ENCODE measurements at places on chromosomes 4 and X.

GRCh38 chr4:150244600-150244999 is 166.4 kb downstream of the DCLK2 start:
- DNase-seq, result no peak

DNA sequence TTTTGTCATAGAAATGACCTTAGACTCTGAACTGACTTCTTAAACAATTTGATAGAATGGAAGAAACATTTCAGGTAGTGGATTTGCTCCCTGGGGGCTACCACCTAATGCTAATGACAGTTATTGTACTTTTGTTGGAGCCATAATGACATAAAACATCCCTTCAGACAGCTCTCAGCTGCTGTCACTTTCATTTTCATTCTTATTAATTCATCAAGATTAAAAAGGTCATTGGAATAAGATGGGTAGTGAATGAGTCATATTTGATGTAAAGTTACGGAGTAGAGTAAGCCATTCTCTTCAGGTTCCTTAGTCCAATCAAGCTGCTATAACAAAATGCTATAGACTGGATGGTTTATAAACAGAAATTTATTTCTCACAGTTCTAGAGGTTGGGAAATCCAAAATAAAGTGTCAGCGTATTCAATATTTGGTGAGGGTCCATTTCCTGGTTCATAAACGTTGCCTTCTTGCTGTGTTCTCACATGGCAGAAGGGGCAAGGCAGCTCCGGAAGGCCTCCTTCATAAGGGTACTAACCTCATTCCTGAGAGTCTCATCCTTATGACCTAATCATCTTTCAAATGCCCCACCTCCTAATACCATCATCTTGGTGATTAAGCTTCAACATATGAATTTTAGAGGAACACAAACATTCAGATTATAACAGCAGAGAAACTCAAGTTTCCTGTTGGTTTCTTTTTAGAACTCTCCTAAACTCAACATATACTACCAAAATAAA is 268.5 kb downstream of the ARAP2 start:
- no peak for DNase-seq

DNA sequence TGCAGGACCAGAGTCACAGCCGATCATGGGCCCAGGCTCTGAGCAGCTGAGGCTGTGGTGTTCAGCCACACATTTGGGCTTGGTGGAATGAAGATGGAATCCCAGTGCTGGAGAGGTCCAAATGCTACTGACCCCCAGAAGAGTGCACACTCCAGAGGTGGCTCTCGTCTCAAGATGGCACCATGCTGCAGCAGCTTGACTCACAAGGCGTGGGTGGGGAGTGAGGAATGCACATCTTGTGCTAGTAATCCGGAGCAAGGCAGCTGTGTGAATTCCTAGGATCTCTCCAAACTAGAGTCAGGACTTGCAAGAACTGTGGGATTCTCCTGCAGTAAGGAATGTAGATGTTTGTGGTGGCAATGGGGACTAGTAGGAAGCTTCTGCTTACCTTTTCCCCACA is 28.7 kb downstream of the RAB28 start:
- DNase-seq, result no peak

- DNase-seq, result no peak
Observed at GRCh38 chr4:151484396-151485102, 75.6 kb downstream of the FHIP1A start.

- no peak for DNase-seq
Observed at GRCh38 chrX:9952300-9952699, 14.9 kb upstream of the CLDN34 start.

- DNase-seq, result no peak
Observed at GRCh38 chr4:94244829-94245185, 37.1 kb downstream of the SMARCAD1 start.

DNA sequence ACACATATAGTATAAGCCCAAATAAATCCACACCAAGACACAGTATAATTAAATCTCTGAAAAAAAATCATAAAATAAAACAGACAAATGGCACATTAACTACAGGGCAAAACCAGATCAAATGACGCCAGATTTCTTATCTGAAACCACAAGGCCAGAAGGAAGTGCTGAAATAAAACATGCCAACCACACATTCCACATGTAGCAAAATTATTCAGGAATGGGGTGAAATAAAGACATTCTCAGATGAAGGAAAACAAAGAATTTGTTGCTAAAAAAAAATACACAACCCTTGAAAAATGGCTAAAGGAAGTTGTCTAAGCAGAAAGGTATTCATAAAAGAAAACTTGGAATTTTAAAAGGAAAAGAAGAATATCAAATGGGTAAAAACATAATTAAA is 4.5 kb upstream of the DCAF12L1 start:
- no peak for DNase-seq

DNA sequence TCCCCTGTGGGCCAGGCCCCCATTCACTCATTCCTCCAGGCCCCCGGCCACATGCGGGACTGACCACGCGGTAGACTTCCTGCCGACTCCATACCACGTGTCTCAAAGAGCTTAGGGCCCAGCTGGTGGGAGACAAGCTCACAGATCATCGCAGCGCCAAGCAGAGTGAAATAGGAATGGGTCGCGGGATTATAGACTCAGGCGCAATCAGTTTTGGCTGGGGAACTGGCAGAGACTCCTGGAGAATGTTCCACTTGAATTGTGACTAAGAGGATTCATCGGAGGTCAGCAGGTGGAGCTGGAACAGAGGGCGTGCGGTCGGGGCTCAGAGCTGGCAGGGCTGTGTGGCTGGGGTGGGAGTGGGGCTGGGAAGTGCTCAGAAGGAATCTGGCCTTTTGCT is 15.6 kb downstream of the ATP2B3 start:
- no peak for DNase-seq

DNA sequence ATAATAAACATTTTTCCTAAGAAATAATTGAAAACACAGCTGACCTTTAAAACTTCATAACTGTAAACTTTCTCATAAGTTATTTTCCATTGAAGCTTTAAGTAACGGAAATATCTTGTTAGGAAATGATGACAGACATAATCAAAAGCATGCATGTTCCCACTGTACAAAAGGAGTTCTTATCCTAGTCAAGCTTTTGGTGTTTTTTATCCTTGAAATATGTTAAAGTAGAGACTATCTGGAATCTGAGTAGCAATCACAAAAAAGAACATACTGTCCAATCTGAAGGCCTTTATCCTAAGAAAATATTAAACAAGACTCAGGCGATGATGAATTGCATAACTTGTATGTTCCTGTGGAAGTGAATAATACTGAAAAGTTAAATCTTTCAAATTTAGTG is 14.4 kb downstream of the GEMIN8 start:
- DNase-seq, result no peak

DNA sequence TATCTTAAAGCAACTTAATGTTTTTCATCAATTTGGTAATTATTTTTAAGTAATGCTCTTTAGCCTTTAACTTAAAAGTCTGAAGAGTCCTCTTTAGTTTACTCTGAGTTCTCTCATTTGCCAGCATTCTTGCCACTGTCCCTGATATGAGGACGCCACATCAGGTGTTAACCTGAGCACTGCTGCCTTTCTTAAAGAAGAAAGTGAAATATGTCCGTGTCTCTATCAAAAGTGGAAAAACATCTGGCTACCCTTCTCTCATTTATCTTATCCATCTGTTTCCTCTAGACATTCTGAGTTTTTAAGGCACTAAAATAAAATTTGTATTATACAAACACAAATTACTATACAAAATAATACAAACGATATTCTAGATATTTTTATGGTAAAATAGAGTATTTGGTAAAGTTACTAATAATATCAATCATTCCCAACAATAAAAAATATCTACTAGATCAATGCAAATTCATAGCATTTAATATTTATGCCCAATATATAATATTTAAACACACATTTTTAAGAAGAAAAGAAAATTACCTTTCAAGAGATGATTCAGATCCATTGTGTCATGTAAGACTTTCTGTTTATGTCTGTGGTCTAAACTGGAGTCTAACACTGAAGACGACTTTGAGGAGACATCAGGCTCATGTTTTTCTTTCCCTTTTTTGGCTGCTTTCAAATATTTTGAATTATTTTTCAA is 14.0 kb downstream of the CFAP97 start:
- DNase-seq, result no peak

GRCh38 chr4:92516450-92516849 is 212.7 kb downstream of the GRID2 start:
- DNase-seq, result no peak

GRCh38 chr4:80324171-80324570 is 11.4 kb upstream of the CFAP299 start:
- no peak for DNase-seq

DNA sequence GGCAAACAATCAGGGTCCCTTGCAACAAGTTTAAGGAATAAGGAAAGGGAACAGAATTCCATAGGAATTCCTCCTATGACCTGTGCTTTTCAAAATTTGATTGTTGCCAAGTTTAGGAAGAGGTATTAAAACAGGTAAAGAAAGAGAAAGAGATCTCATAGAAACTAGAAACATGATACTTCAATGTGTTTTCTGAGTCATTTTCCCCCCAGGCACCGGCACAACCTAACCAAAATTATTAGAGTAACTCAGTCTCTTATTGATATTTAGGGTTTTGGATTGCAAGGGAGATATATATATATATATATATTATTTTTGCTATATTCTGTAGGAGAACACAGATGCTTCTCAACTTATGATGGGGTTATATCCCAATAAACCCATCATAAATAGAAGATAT is 278.0 kb upstream of the DKK2 start:
- DNase-seq, result no peak

DNA sequence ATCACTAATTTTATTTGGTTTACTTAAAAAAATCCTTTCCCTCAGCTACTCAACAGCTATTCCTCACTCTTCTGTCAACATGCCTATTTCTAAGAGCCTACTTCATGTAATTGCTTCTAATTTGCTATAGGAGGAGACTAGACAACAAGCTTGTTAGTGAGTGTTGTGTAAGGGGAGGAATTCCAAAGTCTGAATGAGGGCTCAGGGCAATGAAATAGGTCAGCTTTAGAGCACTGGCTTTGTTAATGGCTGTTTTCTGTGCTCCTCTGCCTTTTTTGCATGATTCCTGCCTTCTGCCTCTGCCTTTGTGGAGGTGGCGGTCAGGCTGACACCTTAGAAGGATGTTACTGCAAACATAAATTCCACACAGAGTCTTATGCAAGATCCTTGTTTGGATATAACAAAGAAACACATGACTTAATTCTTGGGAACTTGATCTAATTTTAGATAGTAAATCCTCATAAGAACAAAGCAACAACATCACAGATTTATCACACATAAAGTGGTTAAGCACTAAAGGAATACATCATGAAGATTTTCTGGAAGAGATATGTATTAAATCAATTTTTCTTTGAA is 15.0 kb upstream of the PAGE1 start:
- no peak for DNase-seq

DNA sequence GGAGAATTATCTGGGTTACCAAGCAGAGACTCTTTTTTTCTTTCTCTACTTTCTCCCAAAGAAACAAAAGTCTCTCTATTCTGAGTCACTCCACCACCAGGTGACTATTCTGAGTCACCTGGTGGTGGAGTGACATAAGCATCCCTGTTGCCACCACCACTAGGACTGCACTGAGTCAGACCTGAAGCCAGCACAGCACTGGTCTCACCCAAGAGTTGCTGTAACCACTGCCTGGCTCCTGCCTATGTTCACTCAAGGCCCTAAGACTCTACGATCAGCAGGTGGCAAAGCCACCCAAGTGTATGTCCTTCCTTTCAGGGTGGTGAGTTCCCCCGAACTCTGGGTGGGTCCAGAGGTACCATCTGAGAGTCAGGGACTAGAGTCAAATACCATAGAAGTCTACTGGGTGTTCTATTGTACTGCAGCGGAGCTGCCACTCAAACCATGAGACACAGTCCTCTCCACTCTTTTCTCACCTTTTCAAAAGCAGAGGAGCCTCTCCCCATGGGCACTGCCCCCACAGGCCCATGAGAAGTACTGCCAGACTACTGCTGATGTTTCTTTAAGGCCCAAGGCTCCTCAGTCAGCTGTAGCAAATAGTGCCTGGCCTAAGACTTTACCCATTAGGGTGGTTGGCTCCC is 209.6 kb upstream of the IRS4 start:
- no peak for DNase-seq

DNA sequence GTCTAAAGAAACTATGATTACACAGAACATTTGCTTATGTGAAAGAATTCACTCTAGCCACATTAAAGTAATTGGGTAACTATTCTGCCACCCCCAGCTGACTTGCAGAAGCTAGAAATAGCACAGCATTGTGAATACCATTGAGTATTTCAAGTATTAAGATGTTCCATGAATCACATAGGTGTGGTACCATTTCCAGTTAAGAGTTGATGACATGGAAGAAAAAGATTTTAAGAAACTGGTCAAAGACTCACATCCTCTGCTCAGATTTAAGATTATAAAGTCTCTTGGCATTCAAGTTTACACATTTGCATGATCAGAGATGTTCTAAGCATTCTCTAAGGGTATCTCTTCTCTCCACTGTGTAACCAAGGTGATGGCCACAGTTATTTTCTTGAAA is 287.5 kb downstream of the CAMK2D start:
- no peak for DNase-seq

DNA sequence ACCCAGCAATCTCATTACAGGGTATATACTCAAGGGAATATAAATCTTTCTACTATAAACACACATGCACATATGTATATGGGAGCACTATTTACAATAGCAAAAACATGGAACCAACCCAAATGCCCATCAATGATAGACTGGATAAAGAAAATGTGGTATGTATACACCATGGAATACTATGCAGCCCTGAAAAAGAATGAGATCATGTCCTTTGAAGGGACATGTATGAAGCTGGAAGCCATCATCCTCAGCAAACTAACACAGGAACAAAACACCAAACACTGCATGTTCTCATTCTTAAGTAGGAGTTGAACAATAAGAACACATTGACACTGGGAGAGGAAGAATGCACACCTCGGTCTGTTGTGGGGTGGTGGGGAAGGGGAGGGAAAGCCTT is 80.6 kb upstream of the TBX22 start:
- DNase-seq, result no peak

GRCh38 chrX:120290107-120290506 is 21.2 kb downstream of the TMEM255A start:
- DNase-seq, result no peak

DNA sequence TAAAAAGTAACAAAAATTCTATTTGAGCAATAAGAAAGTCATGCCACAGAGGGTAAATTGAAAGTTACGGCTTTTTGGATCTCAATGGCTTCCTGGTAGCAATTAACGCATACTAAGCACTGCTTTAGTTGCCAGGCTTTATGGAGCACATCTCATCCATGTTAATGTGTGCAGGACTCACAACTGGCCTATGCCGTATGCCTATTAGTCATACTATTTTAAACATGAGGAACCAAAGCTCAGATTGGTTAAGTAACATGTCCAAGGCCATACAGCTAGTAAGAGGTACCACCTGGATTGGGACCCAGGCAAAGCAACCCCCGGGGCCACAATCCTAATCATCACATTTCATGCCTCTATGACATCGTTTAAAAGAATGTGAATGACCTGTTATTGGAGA is 17.1 kb downstream of the DAPP1 start:
- DNase-seq, result no peak

GRCh38 chr4:149836546-149836945 is 20.9 kb upstream of the IQCM start:
- no peak for DNase-seq

DNA sequence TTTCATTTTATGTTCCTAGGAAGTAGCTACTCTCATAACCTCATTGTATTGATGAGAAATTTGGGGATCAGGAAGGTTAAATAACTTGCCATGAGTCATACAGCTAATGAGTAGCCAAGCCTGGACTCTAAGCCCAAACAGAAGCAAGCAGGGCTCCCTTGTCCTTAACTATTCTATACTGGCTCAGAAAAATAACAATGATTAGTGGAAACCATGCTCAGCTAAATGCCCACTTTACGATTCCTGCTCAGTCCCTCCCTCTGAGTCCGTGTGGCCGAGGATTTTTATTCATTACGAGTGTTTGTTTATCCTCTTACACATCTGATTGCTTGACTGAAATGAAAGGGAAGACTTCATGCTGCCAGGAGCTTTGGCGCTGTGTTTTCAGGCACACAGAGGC is 100.9 kb downstream of the SLC34A2 start:
- no peak for DNase-seq

All from activated gamma-delta T cell treated with anti-CD3 and anti-CD28 coated beads, Interleukin-2, amount 50 U/mL, for 16 hours (primary cell).